Regular cardiac myocyte (primary cell): ENCODE measurements at places on chromosomes 6 and 20. TPM values are rescaled to one million over a fixed set of nuclear protein-coding genes. Genes with fewer than 3 reads are reported as not detected.

Gene ANKEF1
- total RNA-seq: 0.96 and 2.3 TPM in 2 replicates

Gene GSTA1
- total RNA-seq: not detected in 2 replicates

Gene CST4
- total RNA-seq: 0.77 and 1.7 TPM in 2 replicates

Gene HUS1B
- total RNA-seq: 0.77 and 1.1 TPM in 2 replicates

Gene CST9
- not detected in 2 replicates for total RNA-seq

Gene COL19A1
- under 0.01 and 1.4 TPM in 2 replicates for total RNA-seq

Gene CDSN
- under 0.01 TPM in 1 of 2 replicates, not detected in the other for total RNA-seq

Gene ENPP1
- total RNA-seq: 11.7 and 26.8 TPM in 2 replicates

Gene CALHM5
- total RNA-seq: 11.7 and 17.2 TPM in 2 replicates

Gene AIF1
- not detected in 2 replicates for total RNA-seq

Gene OVOL2
- total RNA-seq: not detected in 2 replicates

Gene SLC17A3
- total RNA-seq: not detected in 2 replicates

Gene SRXN1
- 62.1 and 64.3 TPM in 2 replicates for total RNA-seq

Gene PSMF1
- 17.2 and 26.5 TPM in 2 replicates for total RNA-seq

Gene MRAP2
- 1.7 and 3.7 TPM in 2 replicates for total RNA-seq

Gene TBXT
- total RNA-seq: not detected in 2 replicates

Gene UST
- 11.1 and 26.8 TPM in 2 replicates for total RNA-seq

Gene HRH3
- total RNA-seq: not detected in 2 replicates

Gene FAM83C
- total RNA-seq: under 0.01 TPM in 1 of 2 replicates, not detected in the other

Gene GGTLC1
- total RNA-seq: not detected in 2 replicates

Gene ECT2L
- total RNA-seq: under 0.01 TPM in 1 of 2 replicates, not detected in the other
